ENCODE measurements at places on chromosomes 7 and 10.

- DNase-seq: no peak
These were observed 367.7 kb downstream of the PHF14 start for GRCh38 chr7:11341285-11341944.

DNA sequence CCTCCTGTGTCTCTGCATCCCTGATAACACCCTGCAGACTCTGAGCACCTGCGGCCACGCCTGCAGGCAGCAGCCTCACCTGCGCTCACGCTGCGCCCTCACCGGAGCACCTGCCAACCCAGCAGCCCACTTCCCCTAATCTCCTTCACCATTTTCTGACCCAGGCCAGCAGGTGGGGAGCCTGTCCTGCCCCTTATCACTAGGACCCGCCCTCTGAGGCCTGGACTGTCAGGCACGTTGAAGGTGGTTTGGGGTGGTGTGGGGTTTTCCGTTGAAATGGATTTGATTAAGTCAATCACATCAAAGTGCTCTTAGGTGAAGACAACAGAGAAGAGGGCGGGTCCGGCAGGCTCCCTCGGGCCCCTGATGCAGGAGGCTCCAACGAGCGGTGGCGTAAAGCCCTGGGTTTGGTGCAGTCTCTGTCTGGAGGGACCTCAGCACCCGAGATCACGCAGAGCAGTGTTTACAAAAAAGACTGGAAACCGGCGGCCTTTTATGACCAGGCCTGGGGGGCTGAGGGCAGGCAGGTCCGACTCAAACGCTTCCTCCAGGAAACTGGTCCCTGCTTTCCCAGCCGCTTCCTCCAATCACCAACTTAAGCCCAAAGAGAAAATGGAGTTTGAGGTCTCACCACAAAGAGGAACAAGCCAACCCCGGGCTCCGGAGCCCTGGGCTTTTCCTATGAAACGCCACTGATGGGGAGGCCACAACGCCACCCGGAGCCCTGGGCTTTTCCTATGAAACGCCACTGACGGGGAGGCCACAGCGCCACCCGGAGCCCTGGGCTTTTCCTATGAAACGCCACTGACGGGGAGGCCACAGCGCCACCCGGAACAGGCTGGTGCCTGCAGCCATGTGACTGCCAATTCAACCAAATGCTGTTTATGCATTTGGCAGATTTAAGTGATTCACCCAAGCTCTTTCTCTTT, 45.5 kb downstream of the DPYSL4 start:
- no peak for DNase-seq

GRCh38 chr10:110138197-110138812, 69.1 kb upstream of the MXI1 start:
- DNase-seq: no peak

GRCh38 chr7:40780460-40780859, 645.7 kb downstream of the SUGCT start:
- no peak for DNase-seq

DNA sequence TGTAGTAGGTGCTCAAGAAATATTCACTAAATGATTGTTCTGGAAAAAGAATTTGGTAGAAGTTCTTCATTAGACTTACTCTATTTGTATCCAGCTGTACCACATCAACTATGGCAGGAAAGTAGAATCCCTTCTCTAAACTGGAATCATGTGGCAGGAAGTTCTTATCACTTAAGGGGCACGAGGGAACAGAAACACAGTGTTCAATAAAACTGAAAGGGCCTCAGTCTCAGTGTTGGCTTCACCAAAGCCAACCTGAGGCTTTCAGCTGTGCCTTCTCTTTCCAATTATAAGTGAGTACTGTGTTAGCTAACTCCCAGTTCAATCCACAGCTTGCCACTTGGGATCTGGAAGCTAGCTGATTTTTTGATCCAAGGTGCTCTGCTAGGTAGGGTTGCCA, 257.6 kb upstream of the LRGUK start:
- DNase-seq: no peak

- DNase-seq: no peak
These were observed 35.2 kb downstream of the SGCE start for GRCh38 chr7:94620703-94621118.

DNA sequence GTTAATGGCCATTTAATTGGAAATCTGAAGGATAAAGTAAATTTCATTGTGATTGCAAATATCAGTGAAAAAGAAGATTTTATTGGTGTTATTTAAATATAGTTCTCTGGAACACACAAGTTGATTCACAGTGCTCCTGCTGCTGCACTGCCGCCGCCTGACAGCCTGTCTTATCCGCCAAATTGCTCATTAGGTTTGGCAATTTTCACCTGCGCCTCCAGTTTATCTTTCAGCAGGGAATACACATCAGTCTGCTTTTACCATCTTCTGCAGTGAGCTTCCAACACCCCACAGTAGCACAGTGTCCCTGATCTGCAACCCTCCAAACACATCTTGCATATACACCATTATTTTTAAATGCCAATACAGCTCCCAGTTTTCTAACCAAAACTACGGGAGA, 308.3 kb downstream of the PARD3 start:
- no peak for DNase-seq

GRCh38 chr7:45295222-45295621, 137.6 kb downstream of the RAMP3 start:
- DNase-seq: no peak

DNA sequence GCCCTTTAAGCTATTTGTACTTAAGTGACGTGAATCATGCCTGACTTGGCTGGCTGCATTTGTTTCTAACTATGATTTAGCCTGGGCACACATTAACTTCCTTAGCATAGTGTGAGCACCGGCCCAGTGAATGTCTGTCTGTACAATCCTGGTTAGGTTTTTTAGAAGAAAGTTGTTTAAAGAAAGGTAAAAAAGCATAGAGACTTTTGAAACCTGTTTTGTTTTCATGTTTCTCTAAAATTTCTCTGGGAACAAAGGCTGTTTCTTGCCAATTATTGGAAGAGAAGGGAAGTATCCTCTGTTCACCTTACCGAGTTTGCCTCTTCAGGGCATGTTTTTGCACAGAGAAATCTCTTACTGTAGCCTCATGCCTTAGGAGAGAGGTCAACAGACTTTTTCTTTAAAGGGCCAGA, 42.9 kb upstream of the MET start:
- no peak for DNase-seq

DNA sequence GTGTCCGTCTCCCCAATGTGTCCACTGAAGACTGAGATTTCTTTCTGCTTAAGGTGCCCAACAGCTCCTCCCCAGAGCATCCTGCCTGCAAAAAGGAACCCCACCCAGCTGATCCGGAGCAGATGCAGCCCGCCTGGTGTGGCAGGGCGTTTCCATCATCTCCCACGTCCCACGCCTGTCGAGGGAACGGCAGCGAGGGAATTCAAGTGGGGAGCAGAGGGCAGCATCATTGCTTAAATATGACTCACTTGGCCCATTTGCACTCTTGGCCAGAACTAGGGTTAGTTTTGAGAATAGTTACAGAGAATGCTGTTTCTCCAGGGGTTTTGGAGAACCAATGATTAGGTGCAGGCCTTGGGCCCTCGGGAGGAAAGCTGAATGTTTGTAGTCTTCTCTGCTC, 20.8 kb downstream of the VWA2 start:
- DNase-seq: no peak

- DNase-seq: no peak
These were observed 2.2 kb downstream of the TBATA start for GRCh38 chr10:70782746-70783680.

DNA sequence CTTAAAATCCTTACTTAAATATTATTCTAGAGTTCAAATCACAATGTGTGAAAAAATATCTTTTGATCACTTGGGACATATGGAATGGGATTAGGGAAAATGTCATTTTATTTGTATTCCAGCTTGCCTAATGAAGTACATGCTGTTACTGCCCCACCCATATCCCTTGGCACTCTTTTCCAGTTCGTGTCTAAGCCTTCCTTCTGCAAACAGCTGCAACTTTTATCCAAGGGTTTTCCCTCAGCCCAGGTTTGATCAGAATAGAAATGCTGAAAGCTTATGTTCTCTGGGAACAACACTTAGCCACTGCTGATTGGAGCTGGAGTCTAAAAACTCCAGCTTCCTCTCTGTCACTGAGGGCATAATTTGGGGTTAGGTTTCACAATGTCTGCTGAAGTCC, 214.1 kb upstream of the FAM3C start:
- DNase-seq: no peak

DNA sequence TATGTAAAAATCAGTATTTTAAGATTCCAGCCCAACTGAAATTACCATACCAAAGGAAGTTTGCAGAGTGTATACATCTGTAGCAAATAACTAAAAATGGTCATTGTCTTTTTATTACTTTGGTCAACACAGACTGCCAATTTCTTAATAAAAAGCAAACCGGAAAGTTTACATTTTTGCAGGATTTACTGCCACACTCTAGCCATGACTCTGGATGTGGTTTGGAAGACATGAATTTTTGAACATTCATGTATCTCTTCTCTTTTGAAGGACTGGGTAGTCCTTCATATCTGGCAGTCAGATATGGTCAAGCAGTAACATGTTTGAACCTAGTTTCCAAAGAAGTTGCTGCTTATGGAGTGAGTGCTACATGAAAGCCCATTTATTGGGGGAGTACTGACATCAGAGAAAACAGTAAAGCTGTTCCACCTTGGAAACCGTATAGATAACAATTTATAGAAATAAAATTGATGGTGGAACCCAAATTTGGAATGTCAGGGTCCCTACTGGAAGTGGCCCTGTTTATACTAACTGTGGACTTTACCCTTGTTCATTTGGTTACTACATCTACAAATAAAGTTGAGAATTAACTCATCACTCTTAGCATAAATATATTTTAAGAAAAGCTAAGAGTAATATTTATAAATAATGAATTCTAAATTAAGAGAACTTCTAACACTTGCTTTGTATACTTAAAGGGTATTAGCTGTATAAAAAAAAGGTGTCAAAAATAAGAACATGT, 84.6 kb downstream of the ZMYND11 start:
- no peak for DNase-seq

DNA sequence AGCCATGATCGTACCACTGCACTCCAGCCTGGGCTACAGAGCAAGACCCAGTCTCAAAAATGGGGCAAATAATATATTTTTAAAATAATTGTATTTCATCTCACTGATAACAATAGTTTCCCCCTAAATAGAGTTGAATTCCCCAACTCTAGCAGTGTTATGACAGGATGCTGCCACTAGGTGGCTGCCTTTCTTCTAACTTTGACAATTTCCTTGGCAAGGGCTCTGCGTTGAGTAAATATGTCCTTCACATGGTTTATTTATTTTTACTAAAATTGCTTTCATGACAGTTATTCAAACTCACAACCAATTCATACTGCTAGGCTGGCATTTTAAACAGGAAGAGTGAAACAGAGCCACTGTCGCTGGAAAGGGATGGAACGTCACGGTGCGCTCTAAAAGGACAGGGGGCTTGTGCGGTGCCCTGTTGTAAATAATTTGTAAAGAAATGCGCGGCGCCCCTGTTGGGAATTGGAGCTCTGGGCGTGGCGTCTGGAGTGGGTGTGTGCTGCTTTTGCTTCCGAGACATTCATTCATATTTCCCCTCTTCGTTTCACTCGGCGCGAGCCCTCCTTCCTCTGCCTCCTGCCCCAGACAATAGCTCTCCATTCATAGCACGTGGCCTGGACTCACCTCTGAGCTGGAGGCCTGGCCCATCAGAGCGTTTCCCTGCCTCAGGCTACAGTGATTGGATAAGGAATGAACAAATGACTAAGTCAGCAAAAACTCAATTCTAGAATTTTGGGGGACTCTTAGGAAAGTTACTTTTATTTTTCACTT, 20.5 kb upstream of the PITRM1 start:
- DNase-seq: no peak

- no peak for DNase-seq
These were observed 114.2 kb downstream of the EGFR start for GRCh38 chr7:55132890-55133551.

- DNase-seq: peak; percentile 13
These were observed 21.6 kb downstream of the SFTPD start for GRCh38 chr10:79927111-79927828.

- DNase-seq: no peak
These were observed 236.4 kb upstream of the GPR26 start for GRCh38 chr10:123429706-123430221.

- DNase-seq: no peak
These were observed 8.7 kb downstream of the ELFN1 start for GRCh38 chr7:1678571-1679325.

- DNase-seq: no peak
These were observed 22.0 kb downstream of the GRM3 start for GRCh38 chr7:86665669-86666068.

DNA sequence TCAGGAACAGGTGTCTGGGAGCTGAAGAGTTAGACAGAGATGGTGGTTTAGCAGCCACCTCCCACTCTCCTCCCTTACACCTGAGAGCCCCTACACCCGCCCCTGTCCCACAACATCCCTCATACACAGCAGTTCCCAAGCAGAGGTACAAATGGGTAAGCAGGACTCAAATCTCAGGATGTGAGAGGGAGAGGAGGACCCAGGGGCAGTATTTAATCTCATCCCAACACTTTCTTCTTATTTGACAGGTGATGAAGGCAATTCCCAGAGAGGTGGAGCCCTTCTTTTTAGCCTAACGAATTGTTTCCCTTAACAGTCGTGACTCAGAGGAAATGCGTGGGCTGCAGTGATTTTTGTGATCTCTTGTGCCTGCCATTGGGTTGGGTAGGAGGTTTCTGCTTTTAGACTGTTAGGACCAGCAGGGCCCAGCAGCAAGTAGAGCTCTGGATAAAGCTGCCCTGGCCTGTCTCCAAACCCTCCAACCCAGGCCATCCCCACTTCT, 191.3 kb downstream of the HECW1 start:
- no peak for DNase-seq

DNA sequence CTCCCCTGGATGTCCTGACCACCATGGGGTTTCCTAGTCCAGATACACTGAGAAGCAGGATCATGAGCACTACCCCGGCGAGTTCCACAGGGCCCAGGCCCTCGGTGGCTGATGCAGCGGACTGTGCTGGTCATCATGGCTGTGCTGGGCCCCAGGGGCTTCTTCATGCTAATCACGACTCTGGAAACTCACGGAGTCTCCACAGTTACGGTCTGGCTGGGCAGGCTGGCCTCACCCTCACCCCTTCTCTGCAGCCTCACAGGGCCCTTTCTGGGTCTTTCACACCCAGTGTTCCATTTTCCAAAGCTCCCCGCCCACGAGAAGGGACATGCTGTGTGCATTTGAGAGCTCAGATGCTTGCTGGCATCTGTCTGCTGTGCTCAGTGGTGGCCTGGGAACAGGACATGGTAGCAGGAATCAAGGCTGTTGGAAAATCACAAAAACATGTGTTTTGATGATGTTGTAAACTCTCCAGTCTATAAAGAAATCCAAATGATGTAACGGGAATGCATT, 119.0 kb downstream of the PTPN20 start:
- no peak for DNase-seq
